ENCODE measurements at places on chromosomes 2 and 18.
A peak's percentile ranks its signal among the peaks of the same experiment; 100 is the strongest.

DNA sequence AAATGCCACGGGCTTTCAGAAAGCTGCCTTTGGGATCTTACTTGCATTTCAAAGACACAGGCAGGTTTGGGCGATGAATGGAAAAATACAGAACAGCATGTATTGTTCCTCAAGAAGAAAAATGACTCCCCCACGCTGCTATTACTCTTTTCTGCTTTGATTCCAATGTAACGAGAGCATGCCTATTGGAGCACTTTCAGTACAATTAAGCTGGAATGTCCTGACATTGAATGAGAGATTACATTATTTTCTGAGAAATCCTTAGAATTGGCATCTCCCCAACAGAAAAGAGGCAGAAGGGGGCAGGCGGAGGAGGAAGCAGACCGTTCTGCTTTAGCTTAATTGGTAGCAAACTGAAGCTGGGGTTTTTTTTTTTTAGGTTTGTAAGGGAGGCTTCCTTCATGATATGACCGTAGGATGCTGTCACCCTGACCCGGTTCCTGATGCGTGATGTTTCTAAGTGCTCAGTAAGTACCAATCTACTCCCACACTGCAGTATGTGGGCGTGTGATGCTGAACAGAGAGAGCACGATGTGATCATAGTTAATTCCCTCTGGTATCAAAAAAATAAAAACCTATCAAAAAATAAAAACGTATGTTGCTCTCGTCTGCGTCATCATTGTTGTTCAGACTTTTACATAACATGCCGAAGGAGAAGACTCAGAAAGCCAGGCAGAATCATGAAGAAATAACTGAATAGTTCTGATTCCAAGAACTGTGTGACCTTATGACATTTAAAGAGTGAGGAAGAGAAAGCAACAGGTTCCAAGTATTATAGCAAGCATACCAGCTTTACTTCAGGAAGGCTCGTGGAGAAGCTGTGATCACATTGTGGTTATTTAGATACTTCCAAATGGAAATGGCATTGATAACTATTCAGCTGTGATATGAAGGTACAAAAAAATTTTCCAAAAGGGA lies 40.5 kb downstream of the LONRF2 start:
- DNase-seq = peak; percentile 61

DNA sequence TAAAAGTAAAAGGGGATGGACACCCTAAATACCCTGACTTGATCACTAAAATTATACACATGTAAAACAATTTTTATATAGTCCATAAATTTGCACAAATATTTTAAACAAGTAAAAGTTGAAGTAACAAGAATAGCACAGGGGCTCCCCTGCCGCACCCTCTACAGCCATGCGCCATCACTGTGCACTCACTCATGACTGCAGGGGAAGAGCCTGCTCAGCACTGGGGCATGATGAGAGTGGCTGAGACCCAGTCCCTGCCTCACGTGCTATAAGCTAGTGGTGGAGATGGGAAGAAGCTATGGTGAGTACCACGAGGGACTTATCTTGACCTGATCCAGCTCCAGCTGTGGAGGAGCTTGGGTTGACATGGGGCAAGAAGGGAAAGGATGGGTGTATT lies 46.9 kb upstream of the MYO1B start:
- no peak for DNase-seq

GRCh38 chr2:219486380-219486959 lies 12.2 kb upstream of the GMPPA start:
- DNase-seq = no peak

GRCh38 chr2:36616947-36617346 lies 19.0 kb upstream of the FEZ2 start:
- DNase-seq = no peak

- no peak for DNase-seq
Observed at GRCh38 chr18:79873449-79874110, 75.8 kb downstream of the KCNG2 start.

GRCh38 chr2:124395961-124396360 lies 370.9 kb downstream of the CNTNAP5 start:
- no peak for DNase-seq

DNA sequence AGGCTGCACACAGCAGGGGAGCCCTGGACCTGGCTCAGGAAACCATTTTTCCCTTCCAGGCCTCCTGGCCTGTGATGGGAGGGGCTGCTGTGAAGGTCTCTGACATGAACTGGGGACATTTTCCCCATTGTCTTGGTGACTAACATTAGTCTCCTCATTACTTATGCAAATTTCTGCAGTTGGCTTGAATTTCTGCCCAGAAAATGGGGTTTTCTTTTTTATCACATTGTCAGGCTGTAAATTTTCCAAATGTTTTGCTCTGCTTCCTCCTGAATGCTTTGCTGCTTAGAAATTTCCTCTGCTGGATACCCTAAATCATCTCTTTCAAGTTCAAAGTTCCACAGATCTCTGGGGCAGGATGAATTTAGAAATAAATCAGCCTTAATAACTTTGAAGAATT lies 78.2 kb downstream of the EHBP1 start:
- DNase-seq = no peak

- DNase-seq = no peak
Observed at GRCh38 chr2:150120326-150120955, 367.0 kb downstream of the RND3 start.

DNA sequence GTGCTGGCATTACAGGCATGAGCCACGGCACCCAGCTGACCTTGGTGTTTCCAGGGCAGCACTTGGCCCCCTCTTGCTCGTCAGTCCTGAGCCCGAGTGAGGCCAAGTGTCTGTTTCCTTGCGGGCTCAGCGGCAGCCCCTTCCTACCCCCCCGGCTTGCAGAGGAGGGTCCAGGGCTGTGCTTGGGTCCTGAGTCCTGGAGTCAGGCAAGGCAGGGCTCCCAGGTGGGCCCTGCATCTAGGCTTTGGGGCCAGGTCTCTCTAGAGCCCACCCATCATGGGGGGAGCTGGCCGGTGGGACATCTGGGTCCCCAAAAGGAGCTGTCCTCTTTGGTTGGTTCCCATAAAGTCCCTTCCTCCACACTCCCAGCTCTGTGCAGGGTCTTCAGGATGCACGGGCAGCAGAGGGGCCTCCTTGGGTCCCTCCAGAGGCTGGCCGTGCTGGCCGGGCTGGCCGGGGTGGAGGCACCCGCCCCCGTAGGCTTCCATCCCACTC lies 63.7 kb upstream of the HPCAL1 start:
- DNase-seq = no peak

- peak; percentile 29 for DNase-seq
Observed at GRCh38 chr2:113068706-113069485, 1.1 kb downstream of the IL1F10 start.

DNA sequence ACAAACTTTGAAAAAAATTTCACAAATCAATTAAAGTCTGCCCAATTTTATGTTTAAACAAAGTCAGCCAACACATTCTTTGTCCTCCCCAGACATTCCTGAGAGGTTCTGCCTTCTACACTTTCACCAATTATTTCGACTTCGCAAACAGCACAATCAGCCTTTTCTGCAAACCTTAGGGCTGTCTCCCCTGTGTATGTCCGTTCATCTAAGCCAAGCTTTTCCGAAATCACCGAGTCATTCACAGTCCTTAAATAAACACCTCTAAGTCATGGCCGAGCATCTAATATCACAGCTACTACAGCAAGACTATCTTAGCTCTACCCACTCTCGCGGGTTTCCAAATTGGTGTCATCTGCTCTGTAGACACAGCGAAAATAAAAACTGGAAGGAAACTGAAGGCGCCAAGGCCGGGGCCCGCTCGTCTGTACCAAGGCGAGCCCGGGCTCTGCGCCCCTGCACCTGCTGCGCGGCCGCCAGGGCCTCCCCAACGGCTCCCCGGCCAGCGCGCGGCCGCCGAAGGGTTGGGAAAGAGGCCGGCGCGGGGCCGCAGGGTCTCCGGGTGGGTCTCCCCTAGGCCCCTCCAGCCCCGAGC lies 730 bp downstream of the ODC1 start:
- DNase-seq = no peak

- DNase-seq = no peak
Observed at GRCh38 chr2:1644427-1644826, 99.9 kb downstream of the PXDN start.

DNA sequence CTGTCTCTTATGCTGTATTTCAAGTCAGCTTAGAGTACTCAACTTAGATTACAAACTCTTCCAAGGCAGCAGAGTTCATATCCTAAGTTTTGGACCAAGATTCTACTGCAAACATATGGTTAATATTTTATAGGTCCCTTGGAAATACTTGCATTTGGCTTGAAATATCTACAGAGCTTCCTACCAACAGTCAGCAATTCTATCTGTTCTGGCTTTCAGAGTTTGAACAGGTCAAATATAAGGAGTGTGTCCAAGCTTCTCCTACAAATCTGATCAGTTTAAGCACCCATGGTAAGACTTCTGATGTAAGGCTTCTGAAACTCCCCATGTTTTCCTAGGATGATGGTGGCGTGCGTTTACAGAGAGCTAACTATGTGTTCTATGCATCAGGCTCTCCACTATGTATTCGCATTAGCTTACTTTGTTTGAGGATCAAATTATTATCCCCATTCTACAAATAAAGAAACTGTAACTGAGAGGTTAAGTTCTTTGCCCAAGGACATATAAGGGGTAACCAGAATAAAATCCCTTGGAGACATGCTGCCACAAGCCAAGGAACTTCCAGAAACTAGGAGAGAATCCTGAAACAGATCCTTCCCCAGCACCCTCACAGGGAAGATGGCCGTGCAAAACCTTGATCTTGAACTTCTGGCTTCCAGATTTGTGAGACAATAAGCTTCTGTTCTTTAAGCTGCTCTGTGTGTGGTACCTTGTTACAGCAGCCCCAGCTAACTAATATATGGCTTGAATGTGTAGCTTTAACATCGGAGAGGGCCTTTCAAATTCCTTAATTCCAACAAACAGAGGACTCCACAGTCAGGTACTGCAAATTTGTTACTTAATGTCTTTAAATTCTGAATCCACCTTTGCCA lies 55.1 kb downstream of the ATP8B1 start:
- peak; percentile 16 for DNase-seq

DNA sequence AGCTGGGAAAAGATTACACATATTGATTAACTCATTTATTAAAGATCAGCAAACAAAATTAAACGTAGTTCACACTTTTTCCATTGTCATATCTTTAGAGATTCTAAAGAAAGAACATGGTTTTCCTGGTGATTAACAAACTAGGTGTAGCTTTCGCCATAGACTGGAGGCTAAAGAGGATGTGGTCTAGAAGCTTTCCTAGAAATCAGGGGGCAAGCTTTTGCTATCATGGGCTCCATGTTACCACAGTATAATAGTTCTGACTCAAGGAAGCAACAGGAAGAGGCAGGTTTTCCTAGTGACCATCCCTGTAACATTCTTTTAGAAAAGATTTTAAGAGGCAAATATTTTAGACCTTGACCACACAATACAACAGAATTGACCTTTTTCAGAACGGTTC lies 232.7 kb downstream of the METTL4 start:
- no peak for DNase-seq

GRCh38 chr2:214365549-214365948 lies 45.3 kb upstream of the VWC2L start:
- no peak for DNase-seq

GRCh38 chr18:21053127-21053526 lies 58.5 kb downstream of the ROCK1 start:
- DNase-seq = no peak

GRCh38 chr2:130830538-130830937 lies 6.2 kb upstream of the ARHGEF4 start:
- DNase-seq = no peak

- no peak for DNase-seq
Observed at GRCh38 chr18:58359218-58359617, 269.7 kb downstream of the ALPK2 start.

GRCh38 chr2:226414335-226414734 lies 385.3 kb downstream of the IRS1 start:
- DNase-seq = no peak

GRCh38 chr2:198968545-198968944 lies 489.2 kb downstream of the SATB2 start:
- DNase-seq = no peak

DNA sequence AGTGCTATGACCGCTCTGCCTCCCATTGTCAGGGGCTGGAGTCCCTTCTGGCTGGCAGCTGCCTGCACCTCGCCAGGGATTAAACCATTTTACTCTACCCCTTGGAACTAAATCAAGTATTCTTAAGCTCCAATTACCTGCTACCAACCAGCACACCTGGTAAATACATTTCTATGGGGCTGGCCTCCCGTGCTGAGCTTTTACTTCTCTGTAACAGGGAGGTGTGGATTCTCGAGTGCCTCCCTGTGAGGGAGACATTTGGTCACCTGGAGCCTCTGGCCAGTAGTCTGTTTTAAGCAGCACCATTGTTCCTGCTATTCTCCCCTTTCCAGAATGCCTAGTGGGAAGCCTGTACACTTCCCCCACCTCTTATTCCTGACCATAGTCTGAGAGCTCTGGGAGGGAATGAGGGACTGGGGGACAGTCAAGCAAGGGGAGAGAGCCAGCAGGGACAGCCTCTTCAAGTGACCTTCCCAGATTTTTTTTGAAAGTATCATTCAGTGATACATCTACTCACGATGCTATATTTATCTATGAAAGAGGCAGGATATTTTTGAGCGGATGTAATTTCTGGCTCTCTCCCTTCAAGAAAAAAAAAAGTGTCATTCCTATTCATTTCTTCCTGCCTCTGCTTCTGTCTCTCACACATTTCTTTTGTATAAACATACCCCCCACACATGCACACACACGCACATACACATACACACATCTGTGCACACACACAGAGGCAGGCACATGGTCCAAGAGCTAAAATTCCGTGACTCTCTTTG lies 112.8 kb downstream of the CAPN13 start:
- DNase-seq = no peak

DNA sequence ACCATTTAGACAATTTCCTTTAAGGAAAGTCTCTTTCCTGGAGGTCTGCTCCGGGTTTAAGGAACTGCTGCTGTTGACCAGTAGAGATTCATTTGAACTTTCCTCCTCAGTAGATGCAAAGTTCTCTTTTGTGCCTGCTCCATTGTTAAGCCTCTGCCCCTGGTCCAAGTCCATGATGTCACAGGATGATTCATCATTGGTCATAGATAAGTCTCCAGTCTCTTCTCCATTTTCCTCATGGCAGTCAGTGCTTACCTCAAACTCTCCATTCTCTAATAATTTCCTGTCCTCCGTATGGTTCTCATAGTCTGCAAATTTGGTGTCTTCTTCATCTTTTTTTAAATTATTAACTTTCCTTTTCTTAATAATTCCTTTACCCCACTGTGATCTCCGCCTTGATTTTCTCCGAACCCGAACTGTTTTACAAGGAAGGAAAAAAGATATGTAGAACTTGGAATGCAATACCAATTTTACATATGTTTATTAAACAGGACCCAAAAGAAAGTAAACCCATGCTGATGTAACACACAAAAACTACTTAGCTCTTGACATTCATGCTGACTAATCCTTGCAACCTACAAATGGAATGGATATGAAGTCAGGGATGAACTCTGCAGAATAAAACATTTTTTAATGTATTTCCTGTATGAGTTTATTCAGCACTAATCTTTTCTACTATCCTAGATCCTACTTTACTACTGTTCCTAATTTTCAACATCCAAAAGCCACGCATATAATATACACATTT lies 169.1 kb downstream of the ATAD2B start:
- peak; percentile 68 for DNase-seq

- DNase-seq = no peak
Observed at GRCh38 chr2:133657591-133657990, 89.3 kb upstream of the NCKAP5 start.

- DNase-seq = no peak
Observed at GRCh38 chr2:151638191-151638933, 95.9 kb downstream of the NEB start.
